ENCODE measurements at places on chromosomes 7 and 10.

GRCh38 chr7:1663857-1664651 is 6.0 kb upstream of the ELFN1 start:
- no peak for DNase-seq

GRCh38 chr10:70337201-70337651 is 45.2 kb downstream of the LRRC20 start:
- peak; percentile 70 for DNase-seq

GRCh38 chr7:16419859-16420258 is 1.5 kb downstream of the CRPPA start:
- DNase-seq = no peak

DNA sequence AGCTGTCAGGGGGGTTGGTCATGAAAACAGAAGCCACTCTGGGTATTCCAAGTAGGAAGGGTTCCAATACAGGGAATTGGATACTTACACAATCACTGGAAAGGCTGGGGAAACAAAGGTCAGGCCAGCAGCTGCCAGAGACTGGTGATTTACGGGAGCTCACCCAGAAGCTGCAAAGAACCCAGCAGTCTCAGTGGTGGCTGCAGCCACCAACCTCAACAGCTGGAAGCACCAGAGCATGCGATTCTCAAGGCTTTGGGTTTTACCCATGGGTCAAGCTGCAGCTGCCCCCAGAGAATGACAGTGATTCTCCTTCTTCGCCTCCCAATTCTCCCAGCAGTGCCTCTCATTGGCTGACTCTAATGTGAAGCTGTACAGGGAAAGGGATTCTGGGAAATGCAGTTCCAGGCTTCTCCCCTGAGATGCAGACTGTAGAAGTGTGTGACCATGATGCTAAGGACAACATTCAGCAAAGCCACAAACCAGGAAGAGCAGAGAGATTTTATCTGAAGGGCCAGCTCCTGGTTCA is 107.2 kb upstream of the TCF7L2 start:
- no peak for DNase-seq

DNA sequence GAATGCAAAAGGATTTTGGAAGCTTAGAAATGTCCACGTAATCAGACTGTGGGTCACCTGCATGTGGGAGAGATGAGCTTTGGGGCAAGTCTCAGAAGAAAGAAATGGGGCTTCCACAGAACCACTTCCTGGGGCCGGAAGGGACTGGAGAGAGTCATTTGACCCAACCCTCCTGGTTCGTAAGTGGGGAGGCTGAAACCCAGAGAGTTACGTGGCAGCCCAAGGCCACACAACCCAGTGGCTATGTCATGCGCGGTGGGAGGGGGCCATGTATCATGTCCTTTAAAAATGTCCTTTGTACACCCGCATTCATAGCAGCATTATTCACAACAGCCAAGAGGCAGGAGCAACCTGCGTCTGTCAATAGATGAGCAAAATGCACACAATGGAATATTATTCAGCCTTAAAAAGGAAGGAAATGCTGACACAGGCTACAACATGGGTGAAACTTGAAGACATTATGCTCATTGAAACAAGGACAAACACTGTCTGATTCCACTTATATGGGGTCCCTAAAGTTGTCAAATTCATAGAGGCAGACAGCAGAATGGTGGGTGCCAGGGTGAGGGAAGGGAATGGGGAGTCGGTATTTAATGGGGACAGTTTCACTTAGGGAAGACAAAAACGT is 15.1 kb downstream of the CAMK2B start:
- no peak for DNase-seq

GRCh38 chr7:28674359-28674782 is 262.1 kb downstream of the CREB5 start:
- DNase-seq = no peak

GRCh38 chr7:75789361-75789924 is 17.4 kb upstream of the CCL26 start:
- no peak for DNase-seq

DNA sequence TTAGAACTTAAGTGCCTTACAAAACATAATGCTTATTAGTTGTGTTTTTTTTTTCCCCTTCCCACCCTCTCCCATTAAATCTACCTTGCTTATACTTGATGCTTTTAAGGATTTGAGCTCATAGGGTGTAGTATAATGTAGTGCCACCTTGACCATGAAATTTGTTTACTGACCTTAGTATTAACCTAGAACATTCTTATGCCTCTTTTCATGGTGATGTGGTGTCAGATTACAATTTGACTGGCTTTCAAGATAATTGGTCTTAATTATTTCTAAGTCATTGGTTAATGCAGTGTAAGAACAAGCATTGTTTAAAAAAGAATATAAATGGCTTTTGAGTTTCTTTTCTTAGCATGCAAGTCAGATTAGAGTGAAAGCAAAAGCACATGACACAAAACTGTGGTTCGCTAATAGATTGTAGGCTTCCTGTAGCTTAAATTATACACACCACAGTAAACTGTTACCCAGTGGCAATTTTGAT is 61.8 kb downstream of the ADD3 start:
- DNase-seq = peak; percentile 22

- no peak for DNase-seq
Measured at GRCh38 chr7:650339-651031, 76.0 kb upstream of the DNAAF5 start.

DNA sequence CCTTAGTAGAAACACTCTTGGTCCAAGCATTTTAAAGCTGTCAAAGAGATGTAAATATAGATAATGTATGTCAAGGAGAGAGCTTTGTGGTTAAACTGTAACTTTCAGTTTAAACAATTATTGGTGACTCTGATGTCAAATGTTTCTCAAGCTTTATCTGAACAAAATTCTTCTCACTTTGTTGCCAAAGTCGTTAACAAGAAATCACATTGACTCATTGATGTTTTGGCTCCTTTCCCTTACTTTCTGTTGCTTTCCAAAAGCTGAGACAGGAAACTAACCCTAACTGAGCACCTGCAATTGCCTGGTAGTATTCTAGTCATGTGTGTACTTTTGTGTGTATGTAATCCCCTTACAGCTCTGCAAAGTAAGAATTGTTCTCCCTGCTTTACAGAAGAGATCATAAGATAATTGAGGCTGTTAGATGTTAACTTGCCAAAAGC is 108.5 kb downstream of the CFTR start:
- peak; percentile 45 for DNase-seq

DNA sequence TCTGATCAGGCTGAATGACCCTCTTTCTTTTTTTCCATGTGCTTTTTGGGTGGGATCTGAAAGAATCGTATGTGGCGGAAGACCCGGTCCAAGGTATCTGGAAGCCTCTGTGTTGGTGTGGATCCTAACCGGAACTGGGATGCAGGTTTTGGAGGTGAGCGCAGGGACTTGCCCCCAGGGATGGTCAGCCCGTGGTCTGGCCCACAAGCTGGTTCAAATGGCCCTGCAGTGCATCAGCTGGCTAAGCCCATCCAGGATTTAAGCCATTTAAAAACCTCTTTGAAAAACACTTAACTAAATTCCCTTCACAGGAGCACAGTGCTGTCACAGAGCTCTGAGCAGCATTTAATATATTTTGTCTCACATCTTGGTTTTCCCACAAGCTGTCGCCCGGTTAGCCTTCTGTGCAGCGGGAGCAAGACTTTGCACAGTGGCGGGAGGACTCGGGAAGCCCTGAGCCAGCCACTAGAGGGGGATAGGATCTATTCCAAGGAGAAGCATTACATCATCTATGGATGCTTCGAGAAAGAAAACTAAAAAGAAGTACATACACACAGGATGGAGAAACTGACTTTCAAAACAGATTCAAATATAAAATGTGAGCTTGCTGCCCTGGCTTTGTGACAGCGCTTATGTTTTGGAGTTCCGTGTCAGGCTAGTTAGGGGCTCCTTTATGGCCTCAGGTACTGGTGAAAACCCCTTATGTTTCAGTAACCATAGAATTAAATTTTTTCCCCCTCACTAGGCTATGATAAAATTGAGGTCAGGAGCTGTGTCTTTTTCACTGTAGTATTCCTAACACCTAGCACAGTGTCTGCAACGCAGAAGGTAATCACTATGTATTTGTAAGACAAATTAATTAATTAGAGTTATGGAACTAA is 11.3 kb downstream of the CPA2 start:
- peak; percentile 77 for DNase-seq

GRCh38 chr7:155486783-155487508 is 29.0 kb downstream of the EN2 start:
- no peak for DNase-seq

DNA sequence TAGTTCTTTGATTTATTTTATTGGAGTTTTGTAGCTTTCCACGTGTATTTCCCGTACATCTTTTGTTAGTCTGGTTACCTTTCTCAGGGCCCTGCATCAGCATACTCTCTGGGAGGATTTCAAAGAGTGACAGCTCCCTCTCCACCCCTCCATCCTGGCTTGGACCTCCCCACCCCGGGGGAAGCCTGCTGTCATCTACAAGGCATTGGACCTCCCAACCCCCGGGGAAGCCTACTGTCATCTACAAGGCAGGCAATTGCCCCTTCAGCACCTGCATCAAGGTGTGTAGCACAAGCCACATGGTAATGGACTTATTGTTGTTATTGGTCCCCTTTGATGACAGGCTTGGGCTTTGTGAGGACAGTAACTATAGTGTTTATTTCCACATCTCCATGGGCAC is 390.1 kb downstream of the TCERG1L start:
- DNase-seq = no peak

GRCh38 chr7:148095066-148095465 is 495.5 kb upstream of the C7orf33 start:
- no peak for DNase-seq

GRCh38 chr7:52944921-52945320 is 90.5 kb upstream of the POM121L12 start:
- peak; percentile 71 for DNase-seq

DNA sequence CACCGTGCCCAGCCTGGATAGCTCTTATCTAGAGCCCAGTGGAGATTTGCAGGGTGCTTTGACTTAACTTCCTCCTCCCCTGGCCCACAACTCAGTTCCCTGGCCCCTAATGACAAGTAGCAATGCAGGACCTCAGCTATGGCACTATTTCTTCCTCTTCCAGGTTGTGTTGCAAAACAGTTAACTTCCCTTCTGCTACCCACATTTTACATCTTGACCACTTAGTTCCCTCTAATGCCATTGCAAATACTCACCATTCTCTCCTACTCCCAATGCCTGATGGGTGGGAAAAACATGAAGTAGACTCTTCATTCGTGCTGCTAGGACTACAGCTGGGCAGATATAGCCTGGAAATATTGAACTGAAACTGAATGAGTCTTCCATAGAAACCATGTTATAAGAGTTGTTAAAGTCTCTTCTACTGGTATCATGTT is 39.1 kb upstream of the FGL2 start:
- no peak for DNase-seq

- no peak for DNase-seq
Measured at GRCh38 chr7:43309706-43310022, 197.2 kb downstream of the HECW1 start.

Data from astrocyte of the spinal cord (primary cell).